ENCODE measurements at places on chromosomes 3 and 15.

GRCh38 chr3:31968369-31968926 is 12.6 kb downstream of the OSBPL10 start:
- no peak for DNase-seq

GRCh38 chr3:149479621-149480325 is 5.3 kb downstream of the TM4SF4 start:
- DNase-seq: peak; percentile 30

DNA sequence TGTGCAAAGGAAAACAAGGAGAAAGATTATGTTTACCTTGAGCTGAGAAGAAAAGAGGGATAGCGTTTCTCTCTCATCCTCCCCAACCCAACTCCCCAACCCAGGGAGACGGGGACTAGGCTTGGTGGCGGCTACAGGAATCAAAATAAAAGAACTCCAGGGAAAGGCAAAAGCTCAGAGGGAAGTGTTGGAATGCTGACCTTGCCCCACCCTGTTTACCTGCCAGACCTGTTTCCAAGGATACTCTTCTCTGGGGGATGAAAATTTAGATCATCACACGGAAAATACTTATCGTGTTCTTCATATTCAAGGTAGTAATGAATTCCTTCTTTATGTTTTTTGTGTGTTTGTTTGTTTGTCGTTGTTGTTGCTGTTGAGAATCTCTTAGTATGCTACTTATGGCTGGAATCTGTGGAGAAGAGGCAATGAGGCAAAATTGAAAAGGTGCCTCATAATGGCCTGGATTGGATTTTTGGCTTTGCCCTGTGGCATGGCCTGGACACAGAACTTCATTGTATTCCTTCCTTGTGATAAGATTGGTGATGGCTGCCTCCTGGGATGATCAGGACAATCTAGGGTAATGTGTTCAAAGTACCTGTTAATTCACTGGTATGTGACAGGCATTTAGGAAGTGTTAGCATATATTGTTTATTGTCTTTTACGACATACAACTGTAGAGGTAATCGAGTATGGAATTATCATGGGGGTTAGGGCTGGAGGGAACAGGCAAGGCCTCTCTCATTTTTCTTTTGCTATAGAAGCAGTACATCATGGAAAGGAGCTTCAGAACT is 11.1 kb upstream of the TPRG1 start:
- no peak for DNase-seq

- DNase-seq: no peak
Measured at GRCh38 chr3:174957081-174957480, 97.9 kb downstream of the NAALADL2 start.

DNA sequence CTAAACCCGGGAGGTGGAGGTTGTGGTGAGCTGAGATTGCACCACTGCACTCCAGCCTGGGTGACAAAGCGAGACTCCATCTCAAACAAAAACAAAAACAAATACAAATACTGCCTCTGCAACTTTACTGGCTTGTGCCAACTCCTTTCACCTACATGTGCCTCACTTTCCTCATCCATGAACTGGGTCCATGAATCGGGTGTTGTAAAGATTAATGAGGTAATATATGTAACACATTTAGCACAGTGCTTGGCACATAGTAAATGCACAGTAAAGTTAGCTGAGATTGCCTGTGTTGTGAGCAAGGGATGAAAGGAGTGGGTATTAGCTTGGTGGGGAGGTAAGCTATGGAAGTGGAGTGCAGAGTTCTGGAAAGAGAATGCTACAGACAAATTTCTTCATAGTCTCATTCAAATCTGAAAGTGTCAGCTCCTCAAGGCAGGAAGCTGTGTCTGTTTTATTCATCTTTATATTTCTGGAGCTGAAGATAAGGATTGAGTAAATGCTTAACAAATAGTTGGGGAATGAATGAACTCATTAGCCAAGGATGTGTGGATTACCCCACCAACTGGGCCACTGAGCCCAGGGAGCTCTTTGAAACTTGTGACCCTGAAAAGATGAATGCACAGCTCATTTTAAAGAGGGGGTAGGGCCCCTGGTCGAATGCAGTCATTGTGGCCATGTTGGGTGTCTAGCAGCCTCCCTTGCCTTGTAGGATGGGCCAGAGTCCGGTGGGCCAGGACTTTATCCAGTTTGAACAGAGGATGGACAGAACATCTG is 7.7 kb upstream of the CDCP1 start:
- no peak for DNase-seq

DNA sequence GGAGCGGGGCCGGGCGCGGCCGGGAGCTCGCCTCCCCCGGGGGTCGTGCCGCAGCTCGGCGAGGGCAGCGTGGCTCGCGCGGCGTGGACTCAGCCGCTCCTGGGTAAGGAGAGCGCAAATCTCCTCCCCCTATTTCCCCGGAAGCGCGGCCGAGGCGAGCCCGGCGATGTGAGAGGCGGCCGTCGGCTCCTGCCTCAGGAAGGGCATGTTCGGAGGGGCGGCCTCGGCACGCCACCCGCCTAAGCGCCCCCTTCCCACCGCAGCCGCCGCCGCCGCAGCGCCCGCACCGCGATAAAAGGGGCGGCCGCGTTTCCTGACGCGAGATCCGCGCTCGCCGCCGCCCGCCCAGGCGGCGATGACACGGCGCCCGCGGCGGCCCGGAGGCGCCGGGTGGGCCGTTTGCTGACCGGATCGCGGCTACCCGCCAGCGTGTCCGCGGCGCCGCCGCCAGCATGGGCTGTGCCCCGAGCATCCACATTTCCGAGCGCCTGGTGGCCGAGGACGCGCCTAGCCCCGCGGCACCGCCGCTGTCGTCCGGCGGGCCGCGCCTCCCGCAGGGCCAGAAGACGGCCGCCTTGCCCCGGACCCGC is at the start of gene PDE8A:
PDE8A (plus strand) TSS at position 146 of the 590 bp plus-strand sequence; CDS start at position 453, 307 bp downstream.
- peak; percentile 68 for DNase-seq

GRCh38 chr3:197256836-197257444 is 41.5 kb downstream of the DLG1 start:
- DNase-seq: peak; percentile 70

DNA sequence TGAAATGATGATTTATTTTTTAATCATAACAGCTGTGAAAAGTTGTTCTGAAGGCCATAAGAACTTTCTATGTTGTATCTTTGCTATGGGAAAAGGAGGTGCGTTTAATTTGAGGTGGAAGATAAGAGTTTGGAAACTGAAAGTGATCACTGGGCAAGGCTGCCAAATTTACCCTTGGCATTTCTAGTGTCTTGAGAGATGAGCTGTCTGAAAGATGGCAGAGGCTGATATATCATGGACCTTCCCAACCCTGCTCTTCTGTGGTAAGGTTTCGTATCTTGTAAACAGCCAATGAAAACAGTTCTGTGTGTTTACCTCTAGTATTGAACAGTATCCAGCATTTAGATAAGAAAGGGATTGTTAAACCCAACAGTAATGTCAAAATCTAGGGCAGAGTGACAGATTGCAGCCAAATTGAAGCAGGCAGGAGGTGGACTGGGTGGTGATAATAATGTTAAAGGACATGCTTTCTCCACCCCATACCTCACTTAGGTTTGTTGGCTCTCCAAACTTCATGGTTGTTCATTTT is 15.8 kb upstream of the NFKBIZ start:
- DNase-seq: no peak

DNA sequence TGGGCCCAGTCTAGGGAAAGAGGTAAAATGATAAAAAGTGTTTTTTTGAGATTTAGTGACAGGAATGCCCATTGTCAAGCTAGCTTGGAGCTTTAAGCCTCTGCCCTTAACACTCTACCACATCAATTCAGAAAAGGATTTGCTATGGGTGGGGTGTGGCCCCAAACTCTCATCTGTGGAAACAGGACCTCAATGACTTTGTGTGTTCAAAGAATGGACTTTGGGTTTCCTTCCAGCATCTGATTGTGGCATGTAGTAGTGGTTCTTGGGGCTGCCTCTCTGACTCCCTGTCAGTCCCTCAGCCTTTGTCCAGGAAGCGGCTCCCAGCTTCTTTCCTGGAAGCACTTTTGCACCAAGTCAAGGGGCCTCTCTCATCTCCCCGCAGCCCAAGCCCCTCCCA is 56.1 kb downstream of the CCNL1 start:
- DNase-seq: no peak

- no peak for DNase-seq
Measured at GRCh38 chr3:62604298-62604697, 230.9 kb upstream of the FEZF2 start.
